ENCODE measurements at places on chromosomes 5 and 9.
A peak's percentile ranks its signal among the peaks of the same experiment; 100 is the strongest.

- no peak for DNase-seq
Observed at GRCh38 chr5:179978792-179979191, 71.1 kb upstream of the TBC1D9B start.

- peak; percentile 65 for DNase-seq
Observed at GRCh38 chr9:113581865-113582697, 118.6 kb downstream of the RGS3 start.

- DNase-seq: no peak
Observed at GRCh38 chr5:78543292-78543691, 105.3 kb downstream of the LHFPL2 start.

- DNase-seq: no peak
Observed at GRCh38 chr5:147327421-147327820, 92.6 kb downstream of the STK32A start.

- DNase-seq: no peak
Observed at GRCh38 chr5:159426694-159427093, 96.4 kb upstream of the IL12B start.

GRCh38 chr9:25709941-25710340 is 31.7 kb upstream of the TUSC1 start:
- no peak for DNase-seq

DNA sequence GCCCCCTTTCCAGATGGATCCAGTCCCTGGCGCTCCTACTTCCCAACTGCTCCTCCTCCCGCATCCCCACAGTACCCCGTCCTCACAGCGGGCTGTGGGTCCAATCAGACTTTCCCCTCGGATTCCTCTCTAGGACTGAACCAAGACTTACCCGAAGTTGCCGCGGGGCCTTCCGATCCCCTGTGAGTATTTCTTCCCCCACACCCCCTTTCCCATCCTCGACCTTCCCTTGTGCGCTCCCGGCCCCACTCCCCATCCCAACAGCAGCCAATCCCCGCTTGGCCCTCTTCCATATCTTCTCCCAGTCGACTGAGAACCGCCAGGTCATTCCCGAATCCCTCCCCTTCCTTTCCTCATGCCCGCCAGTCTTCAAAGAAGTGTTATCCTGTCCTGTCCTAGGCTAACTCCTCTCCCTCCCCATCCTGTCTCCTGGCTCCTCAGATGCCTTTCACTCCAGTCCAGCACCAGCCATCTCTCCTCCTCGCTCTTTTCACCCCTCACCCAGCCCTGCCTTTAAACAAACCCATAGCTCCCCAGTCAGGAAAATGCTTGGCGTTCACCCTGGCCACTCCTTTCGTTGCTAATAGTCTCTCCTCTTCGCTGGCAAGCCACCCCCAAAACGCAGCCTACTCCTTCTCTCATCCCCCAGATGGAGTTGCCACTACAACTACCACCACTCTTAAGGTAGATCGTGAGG is 646 bp downstream of the SWI5 start:
- DNase-seq: no peak

GRCh38 chr9:106218427-106218826 is 524.1 kb downstream of the TMEM38B start:
- no peak for DNase-seq

DNA sequence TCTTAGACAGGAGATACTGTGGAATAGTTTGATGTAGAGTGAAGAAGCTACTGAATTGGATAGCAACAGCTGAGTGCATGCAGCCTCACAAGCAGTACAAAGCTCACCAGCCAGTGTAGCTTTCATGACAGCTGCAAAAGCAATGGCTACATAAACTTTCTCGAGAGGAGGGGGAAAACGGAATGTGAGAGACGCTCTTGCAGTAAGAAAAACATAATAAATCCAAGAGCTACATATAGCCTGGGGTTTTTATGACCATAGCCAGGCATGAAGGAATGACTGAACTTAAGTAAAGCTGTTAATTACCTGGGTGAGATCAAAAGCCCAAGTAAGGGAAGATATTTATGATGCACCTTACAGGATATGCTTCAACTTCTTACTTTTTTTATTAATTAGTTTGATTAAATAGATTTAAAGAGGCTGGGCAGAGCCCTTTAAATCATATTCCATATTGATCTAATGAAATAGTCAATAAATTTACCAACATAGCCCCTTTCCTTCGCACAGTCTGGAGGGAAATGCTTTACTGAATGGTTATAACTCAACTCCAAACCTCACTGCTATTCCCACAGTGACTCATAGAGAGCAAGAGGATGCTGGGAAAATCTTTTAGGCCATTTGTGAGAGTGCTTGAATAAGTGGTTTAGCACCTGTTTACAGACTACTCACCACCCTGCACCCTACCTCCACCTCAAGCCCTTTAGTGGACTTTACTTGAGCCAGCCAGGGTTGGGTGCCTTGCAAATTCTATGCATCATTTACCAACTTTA is 407.2 kb upstream of the CLINT1 start:
- no peak for DNase-seq

- no peak for DNase-seq
Observed at GRCh38 chr5:149834246-149834855, 104.2 kb downstream of the PPARGC1B start.

GRCh38 chr9:79946712-79947111 is 374.9 kb downstream of the TLE4 start:
- DNase-seq: no peak

GRCh38 chr5:39623291-39623865 is 198.6 kb upstream of the DAB2 start:
- DNase-seq: no peak

- no peak for DNase-seq
Observed at GRCh38 chr5:168176251-168176650, 115.2 kb upstream of the WWC1 start.

DNA sequence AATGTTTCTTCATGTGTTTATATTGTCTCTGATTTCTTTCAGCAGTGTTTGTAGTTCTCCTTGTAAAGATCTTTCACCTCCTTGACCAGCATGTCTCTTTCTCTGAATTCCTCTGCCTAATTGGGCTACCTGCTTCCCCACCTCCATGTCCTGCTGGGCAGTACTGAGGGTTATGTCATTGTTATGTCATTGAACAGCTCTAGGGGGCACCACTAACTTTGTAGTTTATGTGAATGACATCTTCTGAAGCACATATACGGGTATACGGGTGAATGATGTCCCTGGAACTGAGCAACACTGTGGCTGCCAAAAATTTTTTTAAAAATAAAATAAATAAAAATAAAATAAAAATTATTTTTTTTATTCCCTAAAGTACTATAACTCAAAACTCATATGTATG is 16.9 kb upstream of the SNCAIP start:
- no peak for DNase-seq

DNA sequence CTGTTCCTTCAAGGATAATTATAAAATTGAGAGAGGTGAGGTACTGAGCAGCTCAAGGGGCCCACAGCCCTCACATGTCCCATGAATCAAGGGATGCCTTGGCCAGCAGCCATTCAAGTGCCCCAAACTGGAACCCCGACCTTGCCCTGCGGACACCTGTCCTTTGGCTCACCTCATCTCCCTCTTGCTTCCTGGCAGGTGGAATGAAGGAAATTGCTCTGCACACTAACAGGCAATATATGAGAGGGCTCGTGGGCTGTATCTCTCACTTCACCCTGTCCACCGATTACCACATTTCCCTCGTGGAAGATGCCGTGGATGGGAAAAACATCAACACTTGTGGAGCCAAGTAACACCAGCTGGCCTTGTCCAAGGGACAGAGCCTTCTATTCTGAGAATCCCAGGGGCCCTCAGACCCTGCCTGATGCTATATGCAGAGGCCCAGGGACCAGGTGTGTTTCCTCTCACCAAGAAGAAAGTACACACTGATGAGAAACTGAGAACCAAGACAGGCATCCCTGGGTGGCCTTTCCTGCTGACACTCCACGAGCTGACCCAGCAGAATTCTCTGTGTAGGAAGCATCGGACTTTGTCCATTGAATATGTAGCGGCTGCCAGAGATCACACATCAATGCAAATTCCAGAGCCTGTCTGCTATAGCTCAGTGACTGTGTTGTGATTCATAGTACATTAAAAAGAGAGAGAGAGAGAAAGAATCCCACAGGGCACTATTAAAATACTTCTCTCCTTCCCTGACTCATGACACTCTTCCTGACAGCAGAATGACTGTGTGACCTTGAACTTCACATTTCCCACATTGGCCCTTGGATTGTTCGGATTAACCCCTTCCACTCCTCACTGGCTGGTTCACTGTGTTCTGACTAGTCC is 92.6 kb downstream of the LIFR start:
- DNase-seq: no peak

DNA sequence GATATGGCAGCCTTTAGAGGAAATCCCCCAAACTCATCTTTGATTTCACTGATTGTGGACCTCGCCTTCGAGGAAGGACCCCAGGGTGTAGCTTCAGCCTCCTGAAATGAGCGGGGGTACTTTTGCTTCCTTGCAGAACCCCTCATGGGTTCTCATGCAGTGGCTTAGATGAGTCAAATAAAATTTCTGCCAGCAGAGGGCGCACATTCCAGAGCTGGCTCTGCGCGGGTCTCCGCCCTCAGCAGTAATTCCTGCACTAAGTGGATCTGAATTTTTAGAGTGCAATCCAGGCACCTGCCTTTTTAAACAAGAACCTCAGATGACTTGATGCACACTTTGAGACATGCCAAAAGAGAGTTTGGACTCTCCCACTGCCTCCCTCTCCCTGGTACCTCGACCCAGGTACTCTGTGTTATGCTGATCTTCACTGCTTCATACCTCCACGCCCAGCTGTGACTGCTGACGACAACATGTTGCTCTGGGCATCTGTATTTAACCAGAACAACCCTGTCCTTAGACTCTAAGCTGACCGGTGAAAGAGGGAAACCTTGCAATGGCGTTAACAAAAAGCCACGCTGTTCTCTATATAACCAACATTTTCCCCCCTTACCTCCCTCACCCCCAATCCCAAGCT is 7.3 kb downstream of the EGFLAM start:
- no peak for DNase-seq

GRCh38 chr9:114372921-114373448 is 14.8 kb downstream of the AKNA start:
- DNase-seq: peak; percentile 63

DNA sequence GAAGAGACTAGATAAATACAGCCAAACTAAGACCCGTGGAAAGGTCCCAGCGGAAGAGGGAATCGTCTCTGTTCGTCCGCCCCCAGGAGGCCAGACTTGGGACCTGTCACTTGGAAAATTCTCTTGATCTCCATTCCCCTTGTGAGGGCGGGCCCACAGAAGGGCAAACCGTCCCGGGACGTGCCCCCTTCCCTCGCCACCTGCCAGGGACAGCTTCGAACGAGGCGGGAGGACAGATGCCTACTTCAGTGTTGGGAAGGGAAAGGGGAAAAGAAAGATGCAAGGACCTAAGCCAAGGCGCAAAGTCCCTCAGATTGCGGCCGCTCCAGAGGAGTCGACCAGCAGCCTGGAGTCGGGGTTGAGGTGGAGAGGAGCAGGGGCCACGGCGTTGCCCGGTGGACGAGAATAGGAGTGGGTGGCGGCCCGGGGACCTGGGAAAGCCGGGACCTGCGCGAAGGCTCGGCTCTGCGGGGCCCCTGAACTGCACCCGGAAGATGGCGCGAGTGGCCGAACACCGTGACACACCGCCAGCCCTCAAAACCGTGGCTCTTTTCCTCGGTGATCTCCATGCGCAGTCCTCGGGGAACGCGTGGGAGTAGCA is 4.4 kb upstream of the EBF1 start:
- no peak for DNase-seq

- DNase-seq: no peak
Observed at GRCh38 chr5:109223531-109223930, 186.2 kb downstream of the PJA2 start.

DNA sequence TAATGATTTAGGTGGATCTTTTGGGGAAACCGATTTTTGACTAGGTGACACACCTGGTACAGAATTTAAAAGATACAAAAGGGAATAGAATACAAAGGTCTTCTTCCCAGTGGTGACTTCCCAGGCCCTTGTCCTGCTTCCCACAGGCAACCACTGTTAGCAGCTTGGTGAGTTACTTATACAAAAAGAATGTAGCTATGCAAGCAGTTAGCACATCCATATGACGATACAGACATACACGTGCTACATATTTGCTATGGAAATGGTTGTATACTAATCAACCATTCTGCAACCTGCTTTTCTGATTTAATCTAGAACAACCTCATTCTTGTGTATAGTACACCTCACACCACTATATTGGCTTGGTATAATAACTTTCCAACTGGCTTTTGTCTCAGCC is 51.0 kb downstream of the OTULIN start:
- no peak for DNase-seq

GRCh38 chr9:126472948-126473298 is 140.8 kb upstream of the LMX1B start:
- DNase-seq: no peak

DNA sequence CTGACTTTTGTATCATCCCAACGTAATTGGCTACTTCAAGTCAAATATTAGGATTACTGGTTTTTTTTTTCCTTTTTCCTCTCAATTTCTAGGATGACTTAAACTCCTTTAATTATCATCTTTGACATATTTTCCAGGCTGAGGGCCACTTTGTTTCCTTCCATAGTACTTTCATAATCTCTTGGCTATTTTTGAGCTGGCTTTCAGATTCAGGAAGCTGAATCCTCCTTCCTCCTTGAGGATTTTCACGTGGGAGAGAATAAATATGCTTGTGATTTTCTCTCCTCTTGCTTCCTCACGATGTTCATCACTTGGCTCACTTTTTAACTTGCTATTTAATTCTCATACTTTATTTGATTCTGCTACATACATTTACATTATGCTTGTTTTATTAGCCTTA is 88.1 kb downstream of the ITGA1 start:
- DNase-seq: no peak

DNA sequence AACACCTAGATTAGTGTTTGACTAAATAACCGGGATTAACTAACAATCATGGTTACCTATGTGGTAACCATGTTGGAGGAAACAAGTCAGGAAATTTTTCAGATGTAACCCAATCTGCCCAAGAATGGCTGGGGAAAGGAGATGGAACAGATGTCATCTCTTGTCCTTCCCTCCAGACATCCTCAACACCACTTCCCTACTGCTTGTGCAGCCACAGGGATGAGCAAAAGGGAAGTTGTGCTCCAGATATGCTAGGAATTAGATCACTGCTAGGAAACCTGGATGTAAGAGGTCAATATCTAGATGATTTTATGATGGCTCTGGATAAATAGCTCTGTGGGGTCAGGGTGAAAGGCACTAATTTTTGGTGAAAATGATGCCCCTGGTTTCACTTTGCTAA is 61.3 kb upstream of the ELL2 start:
- DNase-seq: no peak

- no peak for DNase-seq
Observed at GRCh38 chr9:21904371-21904770, 89.8 kb downstream of the CDKN2A start.

DNA sequence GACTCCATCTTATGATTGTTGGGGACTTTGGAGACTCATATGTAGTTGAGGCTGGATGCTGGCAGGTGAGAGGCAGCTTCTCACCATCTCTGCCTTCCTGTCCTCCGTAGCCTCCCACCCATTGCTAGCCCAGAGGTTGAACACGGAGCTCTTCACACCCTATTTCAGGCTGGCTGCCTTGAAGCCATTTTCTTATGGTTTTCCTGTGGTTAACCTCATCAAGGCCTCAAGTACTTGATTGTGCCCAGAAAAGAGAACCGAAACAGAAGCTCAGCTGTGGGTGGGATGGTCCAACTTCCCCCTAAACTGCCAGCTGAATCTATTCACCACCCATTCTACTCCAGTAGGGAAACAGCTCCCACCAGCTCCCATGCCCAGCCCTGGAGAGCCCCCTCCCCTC is 102.9 kb downstream of the LIFR start:
- no peak for DNase-seq

- DNase-seq: no peak
Observed at GRCh38 chr5:83895860-83896259, 175.2 kb upstream of the HAPLN1 start.

All from esophagus squamous epithelium (tissue), 5 donors.